ENCODE measurements at places on chromosomes 12 and 14.

DNA sequence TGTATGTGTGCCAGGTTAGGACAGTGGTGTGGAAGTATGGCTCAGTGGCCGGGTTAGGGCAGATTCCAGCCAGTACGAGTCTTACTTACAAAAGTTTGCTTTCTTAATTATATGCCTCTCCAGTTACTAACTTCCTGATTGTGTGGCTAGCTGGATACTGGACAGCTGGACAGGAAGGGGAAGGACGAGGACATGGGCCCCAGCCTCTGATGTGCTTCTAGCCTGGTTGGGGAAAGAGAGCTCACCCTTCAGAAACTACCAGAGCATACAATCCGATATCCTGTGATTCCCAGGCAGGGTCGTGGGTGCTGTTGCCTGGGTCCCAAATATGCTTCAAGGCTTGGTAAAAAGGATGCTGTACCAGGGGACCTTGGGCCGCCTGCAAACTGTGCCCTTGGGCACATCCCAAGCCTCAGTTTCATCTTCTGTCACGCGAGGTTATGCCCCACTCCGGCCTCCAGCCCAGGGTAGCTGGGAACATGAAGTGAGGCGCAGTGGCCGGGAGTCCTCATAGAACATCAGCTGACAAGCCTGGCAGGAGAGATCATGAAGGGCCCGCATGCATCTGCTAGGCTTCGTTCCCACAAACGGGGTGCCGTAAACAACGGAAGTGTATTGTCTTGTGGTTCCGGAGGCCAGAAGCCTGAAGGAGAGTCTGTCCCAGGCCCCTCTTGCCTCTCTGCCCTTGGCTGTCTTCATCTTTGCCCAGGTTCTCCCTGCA lies 23.2 kb upstream of the RIN3 start:
- no peak for DNase-seq

DNA sequence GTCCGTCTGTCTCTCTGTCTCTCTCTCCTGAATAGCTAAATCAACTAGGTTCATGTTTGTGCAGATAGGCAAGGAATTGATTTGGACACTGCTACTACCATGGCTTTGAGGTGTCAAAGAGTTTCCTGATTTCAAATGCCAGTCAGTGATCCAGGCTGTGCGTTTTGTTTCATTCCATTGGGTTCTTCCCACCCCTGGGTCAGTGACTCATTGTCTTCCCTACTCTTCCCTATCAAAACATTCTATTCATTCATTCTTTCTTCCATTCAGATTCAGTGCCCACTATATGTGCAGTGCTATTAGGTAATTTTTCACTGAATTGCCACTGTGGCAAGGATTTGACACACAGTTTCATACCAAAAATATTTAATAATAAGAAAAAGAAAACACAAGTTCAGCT lies 50.4 kb downstream of the RPH3A start:
- DNase-seq = no peak

DNA sequence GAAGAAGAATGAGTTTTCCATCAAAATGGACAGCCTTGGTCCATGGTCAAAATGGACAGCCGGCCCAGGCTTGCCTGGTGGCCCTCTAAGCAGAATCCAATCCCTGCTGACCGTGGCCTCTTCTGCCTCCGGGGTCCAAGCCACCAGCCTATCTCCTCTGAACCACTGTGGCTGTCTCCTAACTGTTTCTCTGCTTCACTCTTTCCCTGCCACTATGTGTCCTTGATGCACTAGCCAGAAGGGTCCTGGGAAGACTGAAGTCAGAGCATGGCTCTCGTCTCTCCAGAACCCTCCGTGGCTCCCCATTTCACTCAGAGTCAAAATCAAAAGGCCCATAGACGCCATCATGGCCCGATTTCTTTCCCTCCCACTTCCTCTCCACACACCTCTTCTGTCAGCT lies 8.5 kb upstream of the FZD10 start:
- no peak for DNase-seq

DNA sequence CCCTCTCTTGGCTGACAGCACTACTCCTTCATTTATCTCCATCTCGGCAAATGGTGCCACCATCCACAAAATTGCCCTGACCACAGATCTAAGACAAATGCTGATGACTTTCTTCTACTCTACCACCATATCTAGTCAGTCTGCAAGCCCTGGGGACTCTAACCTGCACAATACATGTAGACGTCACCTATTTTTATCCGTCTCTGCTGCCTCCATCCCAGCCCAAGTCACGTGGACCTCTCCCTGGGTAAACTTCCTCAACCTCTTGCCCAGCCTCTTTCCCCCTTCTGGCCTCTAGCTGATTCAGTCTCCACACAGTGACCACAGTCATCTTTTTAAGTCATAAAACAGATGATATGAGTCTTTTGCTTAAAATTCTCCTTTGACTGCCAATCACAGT lies 1203.0 kb downstream of the AACS start:
- DNase-seq = no peak
